CD4-positive, alpha-beta T cell treated with Interleukin-4 for 1 hour (primary cell): ENCODE measurements at places on chromosomes 11 and 22.
A peak's percentile ranks its signal among the peaks of the same experiment; 100 is the strongest.

- no peak for DNase-seq
Observed at GRCh38 chr11:65525546-65526480, 930 bp downstream of the SCYL1 start.

DNA sequence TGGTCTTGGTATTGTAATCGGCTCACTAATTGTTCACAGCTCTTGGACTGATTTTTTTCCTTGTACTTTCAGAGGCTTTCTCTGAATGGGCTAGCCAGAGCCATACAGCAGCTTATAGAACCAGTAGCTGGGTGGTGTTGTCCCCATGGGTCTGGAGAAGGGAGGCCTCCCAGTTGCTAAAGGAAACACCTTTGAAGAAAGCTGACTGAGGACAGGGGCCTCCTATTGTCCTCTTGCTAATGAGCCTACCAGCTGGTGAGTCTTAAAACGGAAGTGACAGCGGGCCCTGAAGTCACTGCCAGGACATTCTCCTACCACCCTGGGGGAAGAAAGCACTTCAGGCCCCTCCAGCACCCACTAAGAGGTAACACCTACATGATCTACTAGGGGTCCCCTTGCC is 9.9 kb downstream of the FADS3 start:
- no peak for DNase-seq

GRCh38 chr11:47186076-47186699 is at the start of gene PACSIN3:
Gene PACSIN3, minus strand, starts transcription at chr11:47186434. Its CDS starts 3,707 bp downstream, at chr11:47182727.
- peak; percentile 38 for DNase-seq

- no peak for DNase-seq
Observed at GRCh38 chr11:132402071-132402684, 1031.8 kb downstream of the NTM start.

DNA sequence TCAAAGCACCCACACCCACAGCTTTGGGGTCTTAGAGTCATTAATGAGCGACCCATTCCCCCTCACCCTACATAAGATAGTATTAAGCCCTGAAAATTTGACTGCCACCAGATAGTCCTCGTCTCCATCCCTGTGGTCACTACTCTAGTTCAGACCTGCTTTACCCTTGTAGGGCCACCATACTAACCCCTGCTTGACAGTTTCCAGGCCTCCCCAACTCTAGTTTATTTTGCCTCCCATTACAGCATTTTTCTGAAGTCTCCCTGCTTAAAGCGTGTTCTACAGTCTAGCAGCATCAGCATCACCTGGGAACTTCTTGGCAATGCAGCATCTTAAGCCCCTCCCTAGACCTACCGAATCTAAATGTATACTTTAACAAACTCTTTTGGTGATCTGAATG is 192.4 kb downstream of the MAML2 start:
- no peak for DNase-seq

DNA sequence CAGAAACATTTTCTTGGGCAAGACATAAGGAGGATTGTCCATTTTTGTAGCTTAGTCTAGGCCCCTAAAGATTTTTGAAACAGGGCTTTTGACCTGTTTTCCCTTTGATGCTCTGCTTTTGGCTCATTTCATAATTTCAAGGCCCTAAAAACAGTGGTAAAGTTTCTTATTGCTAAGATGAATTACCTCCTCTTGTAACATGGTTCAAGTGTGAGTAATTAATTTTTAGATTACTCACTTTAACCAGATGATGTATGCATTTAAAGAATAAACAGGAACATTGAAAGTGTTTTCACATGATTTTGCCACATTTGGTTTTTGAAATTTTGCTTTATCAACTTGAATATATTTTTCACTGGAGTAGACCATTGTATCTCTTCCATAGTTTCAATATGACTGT is 1.2 kb downstream of the RAG2 start:
- no peak for DNase-seq

DNA sequence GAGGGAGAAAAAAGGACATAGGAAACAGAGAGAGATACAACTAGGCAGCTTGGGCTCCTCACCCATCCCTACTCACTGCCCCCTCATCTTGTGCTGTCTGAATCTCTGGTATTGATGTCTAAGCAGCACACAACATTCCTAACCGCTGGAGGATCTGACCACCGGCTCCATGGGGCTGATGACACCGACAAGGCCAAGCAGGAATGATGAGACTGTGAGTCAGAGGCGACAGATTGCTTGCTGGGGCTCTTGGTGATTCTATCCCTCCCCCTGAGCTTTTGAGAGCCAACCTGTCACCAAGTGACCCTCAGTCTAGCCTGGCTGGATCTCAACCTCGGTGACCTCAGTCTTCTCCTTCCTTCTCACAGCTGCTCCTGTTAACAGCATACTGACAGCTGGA is 13.8 kb downstream of the PAMR1 start:
- no peak for DNase-seq

- no peak for DNase-seq
Observed at GRCh38 chr11:107609400-107610218, 18.7 kb downstream of the ELMOD1 start.

GRCh38 chr11:105713696-105714095 is 103.8 kb downstream of the GRIA4 start:
- no peak for DNase-seq

GRCh38 chr22:28779833-28780232 is 7.3 kb downstream of the CCDC117 start:
- DNase-seq, result no peak

DNA sequence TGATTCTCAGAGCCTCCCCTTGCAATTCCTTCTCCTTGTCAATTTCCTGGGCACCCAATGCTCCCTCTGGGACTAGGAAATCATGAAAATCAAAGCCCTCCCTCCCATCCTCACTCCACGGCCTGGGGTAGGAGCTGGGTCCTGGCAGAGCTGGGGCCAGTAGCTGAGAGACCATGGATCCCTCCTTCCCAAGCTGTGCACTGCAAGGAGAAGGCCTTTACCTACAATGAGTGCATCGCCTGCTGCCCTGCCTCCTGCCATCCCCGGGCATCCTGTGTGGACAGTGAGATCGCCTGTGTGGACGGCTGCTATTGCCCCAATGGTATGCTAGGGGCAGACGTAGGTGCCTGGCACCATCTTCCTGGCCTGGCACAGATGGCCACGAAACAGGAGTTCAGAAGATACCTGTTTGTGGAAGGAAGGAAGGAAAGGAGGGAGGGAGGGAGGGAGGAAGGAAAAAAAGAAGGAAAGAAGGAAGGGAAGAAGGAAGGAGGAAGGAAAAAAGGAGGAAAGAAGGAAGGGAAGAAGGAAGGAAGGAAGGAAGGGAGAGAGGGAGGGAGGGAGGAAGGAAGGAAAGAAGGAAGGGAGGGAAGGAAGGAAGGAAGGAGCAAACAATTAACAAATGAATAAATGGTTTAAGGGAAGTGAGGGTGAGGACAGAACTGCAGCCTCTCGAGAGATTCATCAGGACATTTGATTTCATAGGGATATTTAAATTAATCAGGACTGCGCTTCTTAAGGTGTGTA is 12.5 kb downstream of the OTOG start:
- peak; percentile 9 for DNase-seq

DNA sequence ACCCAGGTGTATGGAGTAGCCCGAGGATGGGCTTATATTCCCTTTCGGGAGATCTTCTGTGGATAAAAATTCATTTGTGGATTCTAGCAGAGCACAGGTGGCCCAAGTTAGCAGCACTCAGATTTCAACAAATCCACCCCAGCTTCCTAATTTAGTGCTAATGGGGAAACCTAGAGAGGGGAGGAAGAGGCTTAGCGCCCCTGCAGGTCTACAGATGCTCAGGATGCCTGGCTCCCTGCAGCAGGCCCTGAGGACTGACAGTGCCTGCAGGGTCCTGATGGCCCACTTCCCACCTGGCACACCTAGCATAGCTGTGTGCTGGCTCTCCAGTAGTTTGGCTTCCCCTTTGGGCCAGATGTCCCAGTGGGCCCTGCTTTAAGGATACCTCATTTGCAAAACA is 6.5 kb downstream of the DGAT2 start:
- DNase-seq, result no peak

DNA sequence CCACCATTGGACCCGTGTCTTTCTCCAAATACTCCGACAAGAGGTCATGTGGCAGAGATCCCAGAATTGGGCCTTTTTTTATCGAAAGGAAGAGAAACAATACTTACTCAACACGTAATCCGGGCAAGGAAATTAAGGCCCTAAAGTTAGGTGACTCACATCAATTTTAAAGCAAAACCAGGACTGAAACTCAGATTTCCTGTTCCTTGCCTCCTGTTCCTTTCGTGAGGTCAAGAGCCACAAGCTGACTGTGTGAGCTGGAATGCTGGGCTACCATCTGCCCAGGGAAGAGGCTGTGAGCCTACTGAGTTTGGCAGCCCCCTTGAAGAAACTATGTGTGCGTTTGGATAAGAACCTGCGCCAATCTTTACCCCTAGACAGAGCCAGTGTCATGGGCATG is 27.1 kb upstream of the MRGPRX2 start:
- no peak for DNase-seq

DNA sequence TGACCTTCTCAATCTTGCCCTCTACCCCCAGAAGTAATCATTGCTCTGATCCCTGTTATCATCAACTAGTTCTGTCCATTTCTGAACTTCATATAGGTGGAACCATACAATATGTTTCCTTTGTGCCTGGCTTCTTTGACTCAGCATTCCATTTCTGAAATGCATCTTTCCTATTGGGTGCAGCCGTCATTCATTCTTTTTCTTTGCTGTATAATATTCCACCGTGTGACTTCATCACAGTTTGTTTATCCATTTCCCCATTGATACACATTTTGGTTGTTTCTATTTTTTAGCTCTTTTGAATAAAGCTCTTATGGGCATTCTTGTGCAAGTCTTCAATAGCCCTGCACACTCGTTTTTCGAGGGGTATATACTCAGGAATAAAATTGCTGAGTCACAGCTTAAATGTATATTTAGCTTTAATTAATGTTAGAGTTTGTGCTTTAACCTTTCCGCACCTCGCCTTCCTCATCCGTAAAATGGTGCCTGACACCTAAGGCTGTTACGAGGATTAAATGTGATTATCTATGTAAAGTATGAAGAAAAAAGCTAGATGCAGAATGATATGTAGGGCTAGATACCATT is 491.6 kb downstream of the MIAT start:
- no peak for DNase-seq

- no peak for DNase-seq
Observed at GRCh38 chr11:100647861-100648260, 39.2 kb upstream of the ARHGAP42 start.

GRCh38 chr11:133955081-133955891 is 1.5 kb downstream of the IGSF9B start:
- DNase-seq, result peak; percentile 26

- DNase-seq, result no peak
Observed at GRCh38 chr11:134901955-134902918, 490.2 kb upstream of the B3GAT1 start.

GRCh38 chr11:110071197-110071596 is 22.0 kb upstream of the ZC3H12C start:
- DNase-seq, result no peak
